ENCODE measurements at places on chromosomes 6 and 20.

DNA sequence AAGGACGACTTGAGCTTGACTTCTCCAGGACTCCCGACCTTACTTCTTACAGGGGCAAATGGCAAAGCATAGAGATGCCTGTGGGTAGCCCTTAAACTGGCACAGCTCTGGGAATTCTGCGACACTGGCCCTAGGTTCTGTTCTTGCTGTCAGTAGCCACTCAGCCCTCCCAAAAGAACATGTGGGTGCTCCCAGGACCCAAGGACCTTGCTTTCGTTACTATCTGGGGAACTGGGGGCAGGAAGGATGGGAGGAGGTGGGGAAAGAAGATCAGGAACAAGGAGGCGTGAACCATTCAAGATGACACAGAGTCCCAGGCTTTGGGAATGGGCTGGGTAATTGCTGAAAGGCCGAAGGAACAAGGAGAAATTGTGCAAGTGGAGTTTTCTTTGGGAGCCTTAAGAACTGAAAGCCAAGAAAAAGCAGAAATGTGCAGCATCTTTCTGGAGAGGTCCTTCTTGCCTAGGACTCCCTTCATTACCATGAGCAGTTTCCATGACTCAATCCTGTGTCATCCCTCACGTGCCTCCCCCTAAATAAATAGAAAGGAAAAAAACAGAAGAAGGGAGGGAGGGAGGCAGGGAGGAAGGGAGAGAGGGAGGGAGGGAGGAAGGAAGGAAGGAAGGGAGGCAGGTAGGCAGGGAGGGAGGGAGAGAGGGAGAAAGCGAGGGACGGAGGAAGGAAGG is 284.6 kb upstream of the FOXQ1 start:
- DNase-seq = no peak

DNA sequence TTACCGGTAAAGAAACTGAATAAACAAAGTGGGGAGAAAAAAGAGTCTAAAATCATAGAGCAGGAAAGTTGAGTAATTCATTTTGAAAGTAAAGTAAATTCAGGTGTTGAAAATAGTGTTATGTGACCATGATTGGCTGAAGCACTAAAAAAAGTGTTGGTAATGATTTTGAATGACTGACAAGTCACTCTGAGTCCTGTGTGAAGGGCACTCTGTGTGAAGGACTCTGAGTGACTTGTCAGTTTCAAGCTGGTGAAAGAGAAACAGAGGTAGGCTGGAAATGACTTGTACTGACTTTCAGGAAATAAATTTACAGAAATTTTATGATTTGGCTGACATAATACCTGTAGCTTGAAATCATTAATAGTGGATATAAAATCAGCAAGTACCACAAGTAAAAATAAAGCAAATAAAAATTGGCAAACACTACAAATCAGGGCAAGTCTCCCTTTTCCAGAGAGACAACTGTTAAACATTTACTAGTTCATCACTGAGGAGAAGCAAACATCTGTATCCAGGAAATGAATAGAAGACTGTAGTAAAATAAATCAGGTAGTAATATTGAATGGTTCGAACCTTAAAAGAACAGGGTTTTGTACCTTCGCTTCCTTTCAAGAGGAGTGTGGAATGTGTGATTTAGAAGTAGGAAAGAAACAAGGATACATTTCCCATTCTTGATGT is 630.6 kb downstream of the GRIK2 start:
- no peak for DNase-seq

- DNase-seq = no peak
Measured at GRCh38 chr20:1964061-1964460, 29.8 kb downstream of the PDYN start.

DNA sequence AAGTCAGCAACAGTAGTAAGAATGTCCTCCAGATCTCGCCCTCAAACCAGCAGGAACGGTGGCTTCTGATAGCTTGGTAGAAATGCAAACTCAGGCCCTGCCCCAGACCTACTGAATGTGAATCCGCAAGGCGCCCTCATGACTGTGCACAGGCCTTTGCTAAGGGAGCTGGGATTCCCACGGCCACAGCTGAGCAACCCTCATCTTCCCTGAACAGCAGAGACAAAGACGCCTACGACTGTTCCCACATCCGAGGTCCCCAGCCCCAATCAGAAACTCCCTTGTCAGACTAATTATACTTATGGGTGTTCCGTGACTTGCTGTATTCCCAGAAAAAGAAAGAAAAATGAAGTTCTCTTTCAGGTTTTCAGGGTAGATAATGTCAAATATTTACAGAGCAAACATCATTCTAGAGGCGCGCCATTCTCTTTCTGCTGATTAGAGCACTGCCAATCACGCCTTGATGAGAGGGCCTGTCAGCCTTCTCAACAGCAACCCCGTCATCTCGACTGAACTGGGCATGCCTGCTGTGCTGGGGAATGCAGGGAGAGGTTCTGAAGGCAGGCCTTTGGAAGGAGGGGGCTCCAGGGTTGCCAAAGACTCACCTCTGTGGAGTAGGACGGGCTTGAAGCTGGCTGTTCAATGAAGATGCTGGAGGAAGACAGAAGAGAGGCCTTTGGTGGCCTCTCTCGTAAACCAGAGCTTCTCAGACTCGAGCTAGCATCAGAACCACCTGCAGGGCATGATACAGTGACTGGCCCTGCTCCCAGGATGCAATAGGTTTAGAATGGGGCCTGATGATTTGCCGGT is 79.9 kb downstream of the ZNF217 start:
- no peak for DNase-seq

GRCh38 chr20:39210341-39211036 is 248.3 kb downstream of the DHX35 start:
- DNase-seq = no peak

DNA sequence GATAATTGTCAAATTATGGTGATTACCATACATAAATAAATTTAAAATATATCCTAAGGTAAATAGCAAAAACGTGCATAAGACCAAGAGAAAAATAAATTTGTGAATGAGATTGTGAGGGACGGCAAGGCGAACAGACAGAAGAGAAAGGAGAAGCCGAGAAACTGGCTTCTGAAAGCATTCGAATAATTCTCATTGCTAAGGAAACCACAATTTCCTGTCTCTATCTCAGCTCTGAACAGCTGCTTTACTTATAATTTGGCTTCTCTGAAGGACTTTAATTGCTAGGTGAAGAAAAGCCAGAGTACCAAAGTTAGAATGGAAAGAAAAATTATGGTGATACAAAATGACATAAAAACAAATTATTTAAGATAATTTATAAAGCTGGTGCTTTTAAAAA is 79.0 kb upstream of the RGS17 start:
- no peak for DNase-seq

DNA sequence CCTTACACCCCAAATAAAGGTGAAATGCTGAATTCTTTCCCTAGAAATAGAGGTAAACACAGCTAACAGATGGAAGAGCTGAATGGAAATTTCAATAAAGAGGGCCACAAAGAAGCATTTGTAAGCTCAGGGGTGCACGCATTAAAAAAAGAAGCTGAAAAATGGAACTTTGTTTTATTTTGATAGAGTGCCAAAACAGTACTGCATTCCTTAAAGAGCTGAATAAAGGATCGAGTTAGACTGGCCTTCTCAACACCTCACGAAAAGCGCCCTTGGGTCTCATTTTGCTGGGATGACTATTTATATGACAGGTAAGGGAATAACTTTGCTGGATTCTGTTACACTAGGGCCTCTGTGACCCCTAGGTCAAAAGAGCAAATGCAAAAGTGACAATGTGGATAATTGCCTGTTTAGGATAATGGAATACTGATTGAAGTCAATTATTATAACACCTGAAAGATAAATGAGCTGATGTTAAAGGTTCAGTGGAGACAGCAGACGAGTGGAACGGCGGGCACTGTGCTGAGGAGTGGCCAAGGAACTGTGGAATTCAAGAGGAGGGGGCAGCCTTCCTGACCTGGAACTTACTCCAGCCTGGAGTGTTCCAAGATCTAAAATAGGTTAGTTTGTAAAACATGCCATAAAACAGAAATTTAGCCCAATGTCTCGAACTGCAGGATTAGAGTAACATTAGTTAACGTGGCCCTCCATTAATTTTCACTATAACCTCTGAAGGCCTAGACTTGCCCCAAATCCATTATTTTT is 168.4 kb downstream of the FOXC1 start:
- DNase-seq = no peak

GRCh38 chr6:40457261-40457660 is 129.9 kb downstream of the LRFN2 start:
- DNase-seq = no peak

DNA sequence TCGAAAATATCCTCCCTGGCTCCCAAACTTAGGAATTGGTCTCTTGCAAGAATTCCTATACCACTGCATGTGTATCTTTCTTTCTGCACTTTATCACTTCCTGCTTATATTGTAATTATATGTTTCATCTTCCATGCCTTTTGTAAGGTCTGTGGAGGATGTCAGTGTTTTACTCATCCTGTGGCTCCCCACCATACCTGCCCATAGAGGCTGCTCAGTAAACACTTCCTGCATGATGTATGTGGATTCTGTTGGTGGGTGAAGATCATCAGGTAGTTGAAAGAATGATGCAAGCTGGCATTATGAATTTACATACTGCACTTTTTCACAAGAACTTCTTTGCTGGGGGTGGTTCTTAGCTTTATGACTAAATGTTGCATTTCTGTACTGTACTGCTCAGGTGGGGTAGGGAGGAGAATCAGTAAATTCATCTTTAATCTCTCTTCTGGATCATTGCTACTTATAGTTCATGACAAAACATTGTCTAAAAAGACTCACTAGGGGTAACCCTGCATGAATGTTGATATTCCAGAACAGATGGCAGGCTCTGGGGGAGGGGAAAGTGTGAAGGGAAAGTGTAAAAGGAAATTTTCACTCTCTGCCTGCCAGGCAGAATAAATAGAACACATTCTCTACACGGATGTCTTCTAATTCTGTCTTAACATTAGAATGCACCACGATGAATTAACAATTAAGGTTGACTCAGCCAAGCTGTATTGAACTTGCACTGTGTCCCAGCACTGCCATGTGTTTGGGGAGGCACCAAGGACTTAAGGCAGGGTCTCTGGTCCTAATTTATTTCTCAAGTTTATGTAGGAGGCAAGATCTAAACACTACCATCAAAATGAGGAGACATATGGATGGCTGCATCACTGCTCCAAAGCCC is 36.0 kb upstream of the KLHL31 start:
- DNase-seq = no peak

DNA sequence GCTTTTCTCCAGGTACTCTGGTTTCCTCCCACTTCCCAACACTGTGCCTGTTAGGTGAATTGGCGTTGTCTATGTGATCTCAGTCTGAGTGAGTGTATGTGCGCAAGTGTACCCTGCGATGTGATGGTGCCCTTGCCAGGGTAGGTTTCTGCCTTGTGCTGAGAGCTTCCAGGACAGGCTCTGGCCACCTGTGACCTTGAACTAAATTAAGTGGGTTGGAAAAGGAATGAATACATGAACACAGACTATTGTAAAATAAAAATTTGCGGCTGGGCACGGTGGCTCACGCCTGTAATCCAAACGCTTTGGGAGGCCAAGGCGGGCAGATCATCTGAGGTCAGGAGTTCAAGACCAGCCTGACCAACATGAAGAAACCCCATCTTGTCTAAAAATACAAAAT is 678.0 kb downstream of the DHX35 start:
- DNase-seq = no peak

- DNase-seq = no peak
Measured at GRCh38 chr6:1208876-1209275, 103.0 kb upstream of the FOXQ1 start.

GRCh38 chr6:56046576-56046975 is 171.2 kb upstream of the BMP5 start:
- DNase-seq = no peak

- DNase-seq = no peak
Measured at GRCh38 chr20:3629893-3630292, 33.3 kb downstream of the GFRA4 start.

Data from T-helper 1 cell (primary cell).